Stimulated activated CD8-positive, alpha-beta memory T cell treated with anti-CD3 and anti-CD28 coated beads, Interleukin-2, amount 100 ng/mL, for 48 hours (primary cell): ENCODE measurements at places on chromosomes 1 and 21.
A peak's percentile ranks its signal among the peaks of the same experiment; 100 is the strongest.

DNA sequence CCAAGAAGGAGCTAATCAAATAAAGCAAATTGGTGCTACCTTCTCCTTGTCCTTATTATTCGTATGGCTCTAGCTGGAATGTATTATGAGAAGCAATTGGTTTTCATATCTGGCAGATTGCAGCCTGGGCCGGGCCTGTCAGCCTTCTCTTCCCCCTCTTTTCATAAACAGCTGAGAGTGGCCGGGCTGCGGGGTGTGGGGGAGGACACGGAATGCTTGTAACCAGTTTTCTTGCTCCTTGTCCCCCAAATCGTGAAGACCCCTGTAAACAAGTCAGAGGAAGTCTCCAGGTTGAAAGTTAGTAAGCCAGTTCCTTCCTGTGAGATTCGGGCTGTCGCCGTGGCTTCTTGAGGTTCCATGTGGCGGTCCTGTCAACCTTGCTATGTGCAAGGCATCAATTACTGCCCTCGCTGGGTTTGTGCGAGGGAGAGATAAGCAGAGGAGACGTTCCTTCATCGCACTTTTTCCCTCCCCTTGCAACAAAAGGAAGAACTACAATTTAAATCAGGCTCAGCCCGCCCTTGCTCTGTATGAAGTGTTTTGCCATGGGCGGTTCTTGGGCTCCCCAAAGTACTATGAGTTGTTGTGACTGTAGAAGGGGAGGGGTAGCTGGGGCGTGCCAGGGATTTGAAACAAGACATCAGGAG is 450.7 kb downstream of the CAMTA1 start:
- no peak for DNase-seq

- peak; percentile 64 for DNase-seq
These were observed at the start of gene NIBAN1 for GRCh38 chr1:184974056-184974836. Gene NIBAN1, minus strand, starts transcription at chr1:184974508. Its CDS starts 152 bp downstream, at chr1:184974356.

DNA sequence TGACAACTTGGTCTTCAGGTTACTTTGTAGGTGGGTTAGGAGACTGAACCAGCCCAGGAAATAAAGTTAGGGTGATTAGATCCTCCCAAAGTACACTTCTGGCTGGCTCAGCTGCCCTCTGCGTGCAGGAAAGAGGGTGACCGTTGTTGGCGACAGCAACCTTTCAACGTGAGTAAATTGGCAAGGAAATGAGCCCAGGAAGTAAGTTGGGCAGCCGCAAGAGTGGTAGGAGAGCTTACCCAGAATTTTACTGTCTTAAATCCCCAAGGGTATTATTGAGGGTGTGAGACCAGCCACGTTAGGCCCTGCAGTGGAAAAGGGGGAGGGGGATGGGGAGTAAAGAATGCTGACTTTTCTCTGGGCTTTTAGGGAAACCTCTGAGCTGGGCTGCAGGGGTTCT is 1.6 kb downstream of the TENT5C start:
- no peak for DNase-seq

GRCh38 chr1:228062812-228063211 is 19.7 kb upstream of the ARF1 start:
- DNase-seq: no peak

DNA sequence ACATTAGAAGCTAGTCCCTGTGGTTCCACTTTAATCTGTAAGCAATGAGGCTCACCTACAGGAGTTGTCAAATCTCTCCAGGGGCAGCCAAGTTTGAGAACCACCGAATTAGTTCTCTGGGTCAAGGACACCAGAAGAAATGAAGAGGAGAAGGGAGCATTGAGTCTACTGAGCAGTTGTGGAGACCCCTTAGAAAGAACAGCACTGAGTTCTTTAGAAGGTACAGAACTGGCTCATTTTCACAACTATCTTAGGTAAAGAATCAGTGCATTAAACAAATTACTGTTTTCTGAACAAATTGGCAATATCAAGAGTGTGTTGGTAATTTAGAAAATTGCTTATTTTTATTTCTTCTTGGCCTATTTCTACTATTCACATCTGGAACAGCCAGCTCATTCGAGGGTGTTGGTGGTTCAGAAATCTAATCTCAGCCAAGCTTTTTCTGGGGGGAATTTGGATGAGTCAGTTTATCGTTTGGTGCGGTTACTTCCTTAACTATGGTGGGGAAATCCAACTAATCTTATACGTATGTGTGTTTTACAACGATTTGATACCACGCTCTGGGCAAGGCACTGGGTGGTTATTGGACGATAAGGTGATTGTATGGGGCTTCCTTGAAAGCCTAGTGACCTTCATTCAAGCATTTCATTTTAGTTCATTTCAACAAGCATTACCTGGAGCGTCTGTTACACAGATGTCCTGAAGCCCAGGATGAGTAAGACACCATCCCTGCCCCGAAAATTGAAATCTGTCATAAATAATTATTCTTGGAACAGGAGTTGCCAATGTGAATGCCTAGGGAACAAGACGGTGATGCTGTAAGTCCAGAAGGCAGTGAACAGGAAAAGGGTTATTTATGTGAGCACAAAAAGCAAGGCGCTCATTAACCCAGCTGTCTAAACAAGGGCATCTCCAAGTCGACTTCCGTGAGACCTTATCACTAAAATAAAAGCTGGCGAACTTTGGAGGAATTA is 52.0 kb upstream of the TMPRSS2 start:
- no peak for DNase-seq

GRCh38 chr1:208329300-208329699 is 85.1 kb upstream of the PLXNA2 start:
- no peak for DNase-seq

DNA sequence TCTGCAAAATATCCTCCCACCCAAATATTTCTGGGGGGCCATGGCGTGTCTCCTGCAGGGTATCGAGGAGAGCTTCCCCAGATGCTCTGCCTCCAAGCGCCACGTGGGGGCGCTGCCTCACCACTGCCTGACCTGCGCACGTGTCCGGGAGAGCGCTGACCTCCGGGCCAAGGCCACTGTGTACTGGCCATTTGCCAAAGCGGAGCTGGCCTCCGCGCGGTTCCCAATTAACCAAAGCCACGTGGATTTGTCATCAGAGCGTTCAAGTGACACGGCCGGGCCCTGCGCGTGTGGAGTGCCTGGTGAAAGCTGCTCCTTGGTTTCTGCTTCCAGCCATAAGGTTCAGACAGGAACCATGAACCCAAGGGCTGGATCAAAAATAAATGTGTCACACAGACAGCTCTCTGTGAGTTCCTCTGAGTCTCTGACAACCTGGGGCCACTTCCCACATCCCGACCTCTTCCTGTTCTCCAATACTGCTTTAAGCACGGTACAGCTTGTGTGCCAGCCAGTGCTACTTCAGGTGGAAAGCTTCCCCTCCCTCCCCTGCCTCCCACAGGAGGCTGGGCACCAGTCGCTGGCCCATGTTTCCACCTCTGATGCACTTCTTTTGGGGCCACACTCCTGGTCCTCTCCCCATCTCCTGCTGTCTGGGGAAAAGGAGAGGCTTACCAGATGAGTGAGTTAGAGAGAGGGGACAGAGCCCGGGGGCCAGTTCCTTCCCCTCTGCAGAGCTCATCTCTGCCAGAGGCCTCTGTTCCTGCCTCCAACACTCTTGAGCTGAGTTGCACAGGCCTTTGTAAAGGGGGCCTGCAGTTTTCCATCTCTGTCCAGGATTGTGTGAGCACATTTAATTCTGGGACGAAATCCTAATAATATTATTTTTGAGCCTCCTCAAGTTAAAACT is 26.1 kb downstream of the ZP4 start:
- DNase-seq: peak; percentile 20
